ENCODE measurements at places on chromosomes 2 and 18.
A peak's percentile ranks its signal among the peaks of the same experiment; 100 is the strongest.

DNA sequence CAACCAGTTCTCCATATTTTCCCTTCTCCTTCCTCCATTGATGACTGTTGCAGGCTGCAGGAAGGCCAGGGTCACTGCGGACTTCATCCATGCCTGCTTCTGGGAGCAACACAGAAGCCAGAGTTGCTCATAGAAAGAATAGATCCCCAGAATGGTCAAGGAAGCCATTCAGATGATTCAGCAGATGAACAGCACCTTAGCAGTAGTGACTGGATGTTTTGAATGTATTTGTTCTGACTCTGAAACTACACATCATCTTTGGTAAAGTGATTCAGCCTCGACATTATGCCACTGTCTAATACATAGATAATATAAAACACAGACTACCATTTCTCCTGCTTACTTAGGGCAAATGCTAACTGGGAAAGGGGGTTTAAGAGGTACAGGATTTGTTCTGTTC is 411.6 kb downstream of the RND3 start:
- DNase-seq, result peak; percentile 81

GRCh38 chr18:75129717-75130477 is 79.0 kb downstream of the PTGR3 start:
- DNase-seq, result no peak

DNA sequence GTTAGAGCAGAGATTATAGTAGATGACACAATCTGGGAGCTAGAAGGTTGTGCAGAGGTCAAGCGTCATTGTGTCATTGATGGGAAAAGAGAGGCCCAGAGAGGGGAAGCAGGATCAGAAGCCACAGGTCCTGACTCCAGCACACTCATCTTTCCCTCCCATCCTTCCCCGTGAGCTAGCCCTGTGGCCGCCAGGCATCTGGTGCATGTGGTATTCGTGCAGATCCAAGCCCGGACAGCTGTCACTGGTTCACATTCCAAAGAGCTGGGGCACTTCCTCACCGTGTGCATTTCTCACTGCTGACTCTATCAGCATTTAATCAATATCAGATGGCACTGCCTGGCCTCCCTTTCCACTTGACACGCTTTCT is 94.1 kb upstream of the THOC1 start:
- DNase-seq, result peak; percentile 77

GRCh38 chr2:78967294-78967693 is 58.2 kb upstream of the REG3G start:
- DNase-seq, result no peak

DNA sequence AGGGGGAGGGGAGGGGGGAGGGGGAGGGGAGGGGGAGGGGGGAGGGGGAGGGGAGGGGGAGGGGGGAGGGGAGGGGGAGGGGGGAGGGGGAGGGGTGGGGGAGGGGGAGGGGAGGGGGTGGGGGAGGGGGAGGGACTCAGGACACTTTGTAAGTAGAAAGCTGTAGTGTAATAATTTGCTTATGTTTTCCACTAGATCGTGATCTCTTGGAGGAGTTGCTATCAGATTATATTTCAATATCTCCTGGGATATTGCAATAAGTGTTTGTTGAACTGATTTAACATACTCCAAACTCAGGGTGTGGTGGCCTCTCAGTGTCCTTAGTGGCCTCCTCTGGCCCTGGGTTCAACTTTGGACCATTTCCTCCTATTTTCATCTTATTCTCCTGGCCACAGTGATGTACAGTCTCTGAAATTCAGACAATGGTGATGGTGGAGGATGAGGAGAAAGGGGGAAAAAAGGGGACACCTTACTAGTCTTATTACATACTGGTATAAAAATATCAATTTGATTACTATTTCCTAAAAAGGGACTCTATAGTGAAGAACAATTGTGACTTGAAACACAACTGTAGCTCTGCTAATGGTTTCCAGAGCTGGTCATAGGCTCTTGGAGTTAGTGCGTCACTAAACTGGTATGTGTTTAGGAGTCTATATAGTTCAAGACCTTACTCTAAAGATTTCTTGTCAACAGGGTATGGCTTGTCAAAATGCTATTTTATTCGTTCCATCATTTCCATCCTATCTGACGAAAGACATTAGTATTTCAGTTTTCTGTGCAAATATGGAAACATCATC is 89.6 kb downstream of the DDX1 start:
- DNase-seq, result no peak

DNA sequence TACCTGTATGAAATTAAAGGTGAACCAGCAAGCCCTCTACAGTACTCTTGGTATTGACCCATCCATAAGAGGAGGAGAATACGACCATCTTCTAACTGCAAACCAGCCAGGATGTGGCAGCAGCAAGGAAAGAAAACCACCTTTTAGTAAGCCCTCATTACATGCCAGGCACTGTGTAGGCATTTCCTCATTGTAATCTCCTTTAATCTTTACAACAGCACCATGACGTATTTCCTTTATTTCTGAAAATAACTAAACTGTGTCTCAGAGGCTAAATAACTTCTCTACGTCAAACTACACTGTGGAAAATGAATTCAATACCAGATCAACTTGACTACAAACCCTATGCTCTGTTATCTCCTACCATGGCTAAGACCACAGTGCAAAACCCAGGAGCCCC is 18.2 kb downstream of the WDR35 start:
- no peak for DNase-seq

GRCh38 chr18:58796220-58796619 is 68.5 kb upstream of the ZNF532 start:
- DNase-seq, result no peak

DNA sequence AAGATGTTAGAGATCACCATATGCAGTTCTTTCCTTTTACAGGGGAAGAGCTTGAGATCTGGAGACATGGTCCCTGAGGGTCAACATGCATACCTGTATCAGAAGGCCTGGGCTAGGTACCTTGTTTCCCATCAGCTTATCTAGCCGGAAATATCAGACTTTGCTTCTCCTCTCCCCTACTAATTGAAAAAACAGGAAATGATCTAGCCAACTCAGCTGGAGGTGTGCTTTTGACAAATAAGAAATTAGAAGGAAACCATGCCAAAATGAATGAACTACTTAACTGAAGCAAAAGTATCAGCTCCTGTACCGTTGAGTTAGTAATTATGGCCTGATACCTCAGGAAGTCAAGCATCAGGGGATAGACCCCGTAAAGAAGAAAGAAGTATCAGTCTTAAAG is 20.4 kb downstream of the PKP4 start:
- DNase-seq, result no peak

GRCh38 chr2:191878548-191879279 is 31.8 kb upstream of the CAVIN2 start:
- DNase-seq, result peak; percentile 59

DNA sequence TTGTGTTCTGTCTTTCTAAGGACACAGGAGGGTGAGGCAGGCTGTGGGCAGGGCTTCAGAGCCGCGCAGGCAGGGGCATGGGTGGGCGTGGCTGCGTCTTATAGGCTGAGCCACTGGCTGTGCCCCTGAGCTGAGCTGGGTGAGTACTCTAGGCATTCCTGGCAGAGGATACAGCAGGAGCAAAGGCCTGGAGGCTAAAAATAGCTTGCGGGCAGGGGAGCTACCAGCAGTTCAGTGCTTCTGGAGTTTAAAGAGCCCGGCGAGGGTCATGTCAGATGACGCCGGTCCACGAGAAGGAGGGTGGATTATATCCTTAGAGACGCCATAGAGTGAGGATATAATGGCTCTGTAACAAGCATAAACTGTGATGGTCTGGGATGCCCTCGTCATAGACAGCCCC is 31.5 kb upstream of the PDIA6 start:
- DNase-seq, result peak; percentile 12

DNA sequence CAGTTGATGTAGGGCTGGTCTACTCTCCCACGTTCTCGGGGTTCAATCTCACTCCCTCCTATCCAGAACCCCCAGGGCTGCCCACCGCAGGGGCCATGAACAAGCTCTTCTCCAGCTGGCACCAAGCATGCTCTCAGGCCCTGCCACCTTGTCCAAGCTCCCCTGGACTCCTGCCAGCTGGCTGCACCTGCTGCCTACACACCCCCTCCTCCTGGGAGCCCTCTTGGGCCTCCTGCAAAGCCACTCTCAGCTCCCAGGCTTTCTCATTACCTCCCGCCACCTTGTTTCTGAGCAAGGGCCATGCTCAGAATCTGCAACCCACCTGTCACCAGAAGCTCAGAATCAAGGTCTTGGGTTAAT is 56.0 kb downstream of the HDAC4 start:
- DNase-seq, result no peak

GRCh38 chr2:157899125-157899839 is 23.2 kb upstream of the ACVR1 start:
- no peak for DNase-seq

- DNase-seq, result no peak
These were observed 13.7 kb downstream of the ADRA2B start for GRCh38 chr2:96102596-96103186.

DNA sequence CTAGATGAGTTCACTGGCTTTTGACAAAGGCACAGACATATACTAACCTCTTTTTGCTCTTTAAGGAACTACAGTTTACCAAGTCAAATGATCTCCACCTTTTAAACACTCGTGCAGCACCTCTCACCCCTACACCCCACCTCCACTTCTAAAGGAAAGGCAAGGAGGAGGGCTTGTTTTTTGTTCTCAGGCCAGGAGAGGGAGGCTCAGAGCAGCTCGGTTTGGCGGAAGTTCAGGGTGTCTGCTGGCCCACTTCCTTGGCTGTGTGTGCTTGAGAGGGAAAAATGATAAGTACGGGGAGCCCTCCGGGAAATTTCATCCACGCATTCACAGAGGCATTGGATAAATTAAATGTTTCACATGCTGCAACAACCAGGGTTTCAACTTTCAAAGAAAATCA is 667.9 kb downstream of the BCL11A start:
- DNase-seq, result no peak

DNA sequence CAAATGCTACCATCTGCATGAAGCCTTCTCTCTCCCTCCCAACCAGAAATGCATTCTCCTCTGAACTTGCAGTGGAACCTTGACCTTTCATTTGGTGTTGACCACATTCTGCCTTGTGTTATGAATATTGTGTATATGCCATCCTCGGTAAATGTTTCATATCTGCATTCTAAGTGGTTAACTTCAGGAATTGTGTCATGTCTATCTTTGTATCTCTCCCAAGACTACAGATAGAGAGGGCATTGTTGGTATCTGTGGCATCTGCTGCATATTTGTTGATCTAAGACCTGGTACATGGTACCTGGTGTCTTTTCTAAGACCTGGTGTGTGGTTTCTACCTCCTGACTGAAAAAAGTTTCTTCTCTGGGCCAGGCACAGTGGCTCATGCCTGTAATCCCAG is 34.0 kb downstream of the CASP10 start:
- no peak for DNase-seq

- DNase-seq, result peak; percentile 63
These were observed 18.8 kb downstream of the KLHL41 start for GRCh38 chr2:169528271-169528701.

DNA sequence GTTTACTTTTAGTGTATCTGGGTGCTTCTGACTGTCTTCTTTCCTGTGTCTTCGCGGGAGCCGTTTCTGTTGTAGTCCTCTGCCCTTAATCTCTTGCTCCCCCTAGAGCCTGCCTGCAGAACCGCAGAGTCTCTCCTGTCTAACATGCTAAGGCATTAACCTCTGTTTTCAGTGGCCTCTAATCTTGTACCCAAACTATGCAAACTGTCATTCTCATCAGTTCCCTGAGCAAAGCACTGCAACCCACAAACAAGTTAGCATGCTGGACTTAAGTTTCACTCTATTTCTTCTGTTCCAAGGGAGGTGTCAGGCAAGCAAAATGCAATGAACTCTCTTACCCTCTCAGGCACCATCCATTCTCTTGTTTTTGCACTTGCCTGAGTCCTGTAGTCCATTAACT is 138.4 kb downstream of the OTX1 start:
- DNase-seq, result peak; percentile 38

DNA sequence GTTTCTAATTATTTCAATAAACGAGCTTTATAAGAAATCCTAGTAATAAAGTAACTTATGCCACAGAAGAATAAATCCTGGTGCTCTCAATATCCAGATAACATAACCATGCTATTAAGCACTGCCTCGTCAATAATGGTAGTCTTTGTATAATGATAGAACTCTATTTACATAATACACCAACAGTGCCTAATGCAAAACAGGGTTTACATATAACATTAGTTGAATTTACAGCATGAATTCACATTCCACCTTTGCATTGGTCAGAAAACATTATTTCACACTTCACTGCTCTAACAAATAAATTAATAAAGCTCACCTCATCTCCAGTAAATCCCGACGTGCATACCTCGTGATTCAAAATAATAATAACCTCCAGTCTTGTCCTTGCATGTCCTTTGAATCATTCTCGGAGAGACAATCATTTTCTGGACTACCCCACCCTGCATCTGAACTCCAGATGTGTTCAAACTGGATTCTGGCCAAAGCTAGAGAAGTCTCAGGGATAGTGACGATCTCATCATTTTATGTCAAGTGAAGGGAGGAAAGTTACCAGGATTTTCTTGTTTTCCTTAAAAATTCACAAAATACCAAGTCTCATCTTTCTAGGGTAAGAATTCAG is 189.2 kb downstream of the NCKAP5 start:
- no peak for DNase-seq

DNA sequence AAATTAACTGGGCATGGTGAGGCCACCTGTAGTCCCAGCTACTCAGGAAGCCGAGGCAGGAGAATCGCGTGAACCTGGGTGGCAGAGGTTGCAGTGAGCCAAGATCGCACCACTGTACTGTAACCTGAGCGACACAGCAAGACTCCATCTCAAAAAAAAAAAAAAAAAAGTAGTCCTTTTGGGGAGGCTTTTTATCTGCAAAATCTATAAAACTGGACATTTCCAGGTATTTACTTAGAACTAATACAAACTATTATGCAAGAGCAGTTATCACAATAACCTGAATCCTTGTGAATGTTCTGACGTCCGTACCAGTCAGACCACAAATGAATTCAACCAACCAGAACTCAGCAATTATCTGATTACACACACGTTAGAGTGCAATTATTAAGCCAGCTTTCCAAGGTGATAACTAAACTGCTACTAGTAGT is 8.8 kb upstream of the RAPH1 start:
- no peak for DNase-seq

- DNase-seq, result peak; percentile 28
These were observed 423.8 kb upstream of the MEX3C start for GRCh38 chr18:51621113-51621863.

GRCh38 chr2:108607706-108608301 is 73.5 kb downstream of the LIMS1 start:
- DNase-seq, result no peak

DNA sequence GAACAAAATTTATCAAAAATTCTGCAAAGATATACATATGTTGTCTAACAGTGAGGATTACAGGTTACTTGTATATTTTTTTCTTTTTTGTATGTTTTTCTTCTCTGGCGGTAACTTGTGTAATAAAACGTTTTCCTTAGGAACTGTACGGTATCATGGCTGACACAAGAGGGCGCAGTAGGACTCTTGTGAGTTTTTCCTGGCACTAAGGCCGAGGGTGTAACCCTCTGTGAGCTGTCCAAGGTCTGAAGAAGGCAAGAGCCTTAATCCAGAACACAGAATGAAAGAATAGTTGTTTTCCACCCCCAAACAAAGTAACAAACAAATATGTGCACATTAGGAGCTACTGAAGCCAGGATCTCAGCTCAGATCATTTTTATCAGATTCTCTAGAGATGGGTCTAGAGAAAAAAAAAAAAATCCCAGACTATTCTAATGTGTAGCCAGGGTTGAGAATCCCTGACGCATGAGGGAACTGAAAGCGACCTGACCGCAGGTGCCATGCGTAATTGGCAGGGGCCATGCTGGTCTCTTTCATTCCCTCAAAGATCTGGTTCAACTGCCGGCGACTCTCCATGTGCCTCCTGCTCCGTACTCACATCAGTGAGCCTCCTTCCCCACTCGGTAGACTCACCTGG is 27.0 kb downstream of the TMEM200C start:
- DNase-seq, result peak; percentile 79

Data from brain microvascular endothelial cell (primary cell).